ENCODE measurements at places on chromosomes 7 and 10.

DNA sequence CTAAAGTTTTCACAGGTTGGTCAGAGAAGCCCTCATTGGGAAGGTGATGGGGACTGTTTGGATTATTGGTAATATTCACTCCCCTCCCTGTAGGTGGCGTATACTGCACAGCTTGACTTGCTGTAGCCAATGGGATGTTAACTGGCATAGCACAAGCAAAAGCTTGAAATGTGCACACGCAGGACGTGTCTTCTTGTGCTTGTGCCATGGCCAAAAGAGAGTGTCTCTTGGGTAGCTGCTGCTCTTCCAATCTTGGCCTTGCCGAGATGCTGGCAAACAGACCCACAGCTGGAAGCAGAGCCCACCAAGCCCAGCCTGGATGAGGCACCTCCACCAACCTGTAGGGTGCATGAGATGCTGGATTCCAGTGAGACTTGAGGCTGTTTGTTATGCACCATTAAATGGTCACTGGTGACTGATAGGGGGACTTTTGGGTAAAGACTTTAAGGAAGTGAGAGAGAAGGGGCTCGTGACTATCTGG lies 266.0 kb downstream of the GRID1 start:
- DNase-seq = peak; percentile 4

DNA sequence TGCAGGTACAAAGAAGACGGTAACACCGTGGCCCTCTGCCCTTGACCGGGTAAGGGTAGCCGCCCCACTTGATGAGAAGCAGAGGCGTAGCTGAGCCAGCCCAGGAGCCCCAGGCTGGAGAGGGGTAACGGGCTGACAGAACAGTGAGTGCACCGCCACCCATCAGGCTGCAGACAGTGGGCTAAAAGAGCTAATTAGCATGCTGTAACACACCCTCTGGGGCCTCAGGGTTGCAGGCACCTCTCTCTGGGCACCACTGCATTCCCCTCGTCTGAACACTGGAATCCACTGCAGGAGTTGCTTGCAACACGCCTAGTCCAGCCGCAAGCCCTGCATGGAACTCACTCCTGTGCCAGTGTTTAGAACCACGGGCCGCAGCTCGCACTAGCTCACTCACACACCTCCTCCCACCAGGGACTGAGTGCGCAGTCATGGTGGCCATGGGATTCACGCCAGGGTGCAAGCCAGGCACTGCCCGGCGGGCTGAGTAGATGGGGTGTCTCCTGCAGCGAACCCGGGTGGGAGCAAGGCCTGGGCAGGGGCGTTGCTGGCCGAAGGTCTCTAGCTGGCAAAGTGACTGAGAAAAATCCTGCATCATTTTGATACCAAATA lies 36.1 kb downstream of the AGMO start:
- no peak for DNase-seq

GRCh38 chr10:125428054-125428453 lies 254.9 kb downstream of the TEX36 start:
- no peak for DNase-seq

GRCh38 chr7:15086862-15087261 lies 184.3 kb upstream of the DGKB start:
- no peak for DNase-seq

GRCh38 chr10:130637089-130637676 lies 501.0 kb downstream of the GLRX3 start:
- DNase-seq = no peak

GRCh38 chr7:105583061-105583460 lies 1.8 kb upstream of the EFCAB10 start:
- DNase-seq = no peak

DNA sequence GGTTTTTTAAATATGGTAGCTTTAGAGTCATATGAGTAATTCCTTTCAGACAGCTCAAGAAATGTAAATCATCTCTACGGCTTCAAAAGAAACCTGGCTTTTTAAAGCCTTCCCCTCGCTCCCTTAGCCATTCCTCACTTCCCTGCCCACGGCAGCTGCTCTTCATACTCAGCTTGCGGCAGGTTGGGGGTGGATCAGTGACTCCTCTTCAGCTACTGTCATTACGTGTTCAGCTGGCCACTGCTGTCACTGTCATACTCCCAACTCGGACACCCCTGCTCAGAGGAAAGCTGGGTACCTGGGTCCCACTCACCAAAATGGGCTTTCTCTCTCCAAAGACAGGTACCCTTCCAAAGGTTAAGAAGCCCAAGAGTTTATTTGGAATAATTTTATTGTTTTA lies 6.6 kb downstream of the YWHAG start:
- DNase-seq = no peak

GRCh38 chr10:21976739-21977138 lies 26.8 kb downstream of the DNAJC1 start:
- DNase-seq = no peak

DNA sequence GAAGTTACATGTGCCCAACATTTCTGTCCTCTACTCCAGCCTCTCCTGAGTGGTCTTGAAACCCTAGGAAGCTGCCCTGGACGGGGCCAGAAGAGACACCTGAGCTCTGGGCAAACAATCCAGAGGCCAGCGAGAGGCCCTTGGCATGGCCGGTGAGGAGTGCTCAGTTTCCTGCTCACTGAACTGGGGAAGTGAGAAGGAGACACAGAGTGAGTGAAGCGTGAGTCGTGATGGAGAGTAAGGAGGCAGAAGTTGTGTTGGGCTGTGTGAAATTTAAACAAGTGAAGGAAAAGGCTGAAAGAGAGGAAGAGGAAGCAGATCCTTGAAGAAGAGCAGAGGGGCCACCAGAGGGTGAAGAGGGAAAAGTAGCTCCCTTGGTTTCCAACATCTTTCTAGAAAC lies 73.2 kb downstream of the WNT2 start:
- no peak for DNase-seq

DNA sequence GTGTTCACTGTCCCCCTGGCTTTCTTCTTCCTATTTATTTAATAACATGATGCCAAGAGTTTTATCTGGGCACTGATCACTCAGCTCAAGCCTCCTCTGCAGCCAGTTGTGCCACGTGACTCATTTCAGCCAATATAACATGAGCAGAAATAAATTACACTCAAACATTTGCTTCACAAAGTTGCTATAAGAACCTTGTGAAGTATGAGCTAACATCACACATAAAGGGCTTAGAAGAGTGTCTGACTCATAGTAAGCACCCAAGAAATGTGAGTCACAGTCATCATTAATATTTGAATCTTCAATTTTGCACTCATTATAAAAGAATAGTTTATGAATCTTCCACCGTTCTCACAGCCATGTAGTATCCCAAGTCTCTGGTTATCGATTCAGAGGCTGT lies 414.6 kb upstream of the NPVF start:
- no peak for DNase-seq

DNA sequence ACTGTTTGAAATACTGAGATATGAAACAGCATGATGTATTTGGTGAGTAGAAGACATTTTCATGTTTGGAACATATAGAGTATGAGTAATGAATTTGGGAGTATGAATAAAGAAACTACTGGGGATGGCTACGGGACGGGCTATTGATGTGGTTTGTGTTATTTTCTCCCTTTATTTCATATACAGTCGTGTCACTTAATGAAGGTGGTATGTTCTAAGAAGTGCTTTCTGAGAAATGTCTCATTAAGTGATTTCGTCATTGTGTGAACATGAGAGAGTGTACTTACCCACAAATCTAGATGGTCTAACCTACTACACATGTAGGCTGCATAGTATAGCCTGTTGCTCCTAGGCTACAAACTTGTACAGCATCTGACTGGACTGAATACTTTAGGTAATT lies 106.3 kb downstream of the CCNY start:
- no peak for DNase-seq

- no peak for DNase-seq
Observed at GRCh38 chr7:144110272-144110671, 889 bp downstream of the OR2A2 start.

DNA sequence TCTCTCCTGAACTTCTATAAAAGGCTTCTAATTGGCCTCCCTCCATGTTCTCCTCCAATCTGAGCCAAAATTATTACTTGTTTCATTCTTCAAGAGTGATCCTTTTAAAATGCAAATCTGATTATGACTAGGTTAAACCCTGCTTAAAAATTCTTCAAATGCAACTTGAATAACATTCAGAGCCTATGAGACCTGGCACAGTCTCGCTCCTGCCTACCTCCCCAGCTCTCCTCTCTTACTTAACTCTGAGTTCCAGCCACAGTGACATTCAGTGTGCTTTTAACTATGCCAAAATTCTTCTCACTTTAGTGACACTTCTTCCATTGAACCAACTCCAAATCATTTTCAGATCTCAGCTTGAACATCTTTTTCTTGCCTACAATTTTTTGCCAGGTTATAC lies 68.8 kb downstream of the TMEM168 start:
- no peak for DNase-seq

GRCh38 chr10:28558923-28559508 lies 26.1 kb downstream of the WAC start:
- DNase-seq = no peak

GRCh38 chr10:117504562-117504961 lies 38.0 kb upstream of the EMX2 start:
- no peak for DNase-seq

DNA sequence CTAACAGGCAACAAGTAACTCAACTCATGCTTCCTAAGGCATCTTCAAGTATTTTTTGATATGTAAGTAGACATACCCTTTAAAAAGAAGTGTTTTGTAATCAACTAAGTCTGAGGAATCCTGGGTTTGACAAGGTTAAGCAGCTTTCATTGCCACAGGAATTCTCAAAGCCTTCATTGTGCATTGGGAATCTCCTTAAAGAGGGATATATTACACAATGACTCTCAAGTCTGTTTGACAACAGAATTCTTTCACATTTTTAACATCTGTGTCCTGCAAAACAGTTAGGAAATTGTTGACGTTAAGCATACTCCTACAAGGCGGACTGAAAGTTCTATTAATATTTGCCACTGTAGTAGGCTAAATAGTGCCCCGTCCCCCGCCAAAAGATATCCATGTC lies 71.4 kb downstream of the SGMS1 start:
- no peak for DNase-seq

DNA sequence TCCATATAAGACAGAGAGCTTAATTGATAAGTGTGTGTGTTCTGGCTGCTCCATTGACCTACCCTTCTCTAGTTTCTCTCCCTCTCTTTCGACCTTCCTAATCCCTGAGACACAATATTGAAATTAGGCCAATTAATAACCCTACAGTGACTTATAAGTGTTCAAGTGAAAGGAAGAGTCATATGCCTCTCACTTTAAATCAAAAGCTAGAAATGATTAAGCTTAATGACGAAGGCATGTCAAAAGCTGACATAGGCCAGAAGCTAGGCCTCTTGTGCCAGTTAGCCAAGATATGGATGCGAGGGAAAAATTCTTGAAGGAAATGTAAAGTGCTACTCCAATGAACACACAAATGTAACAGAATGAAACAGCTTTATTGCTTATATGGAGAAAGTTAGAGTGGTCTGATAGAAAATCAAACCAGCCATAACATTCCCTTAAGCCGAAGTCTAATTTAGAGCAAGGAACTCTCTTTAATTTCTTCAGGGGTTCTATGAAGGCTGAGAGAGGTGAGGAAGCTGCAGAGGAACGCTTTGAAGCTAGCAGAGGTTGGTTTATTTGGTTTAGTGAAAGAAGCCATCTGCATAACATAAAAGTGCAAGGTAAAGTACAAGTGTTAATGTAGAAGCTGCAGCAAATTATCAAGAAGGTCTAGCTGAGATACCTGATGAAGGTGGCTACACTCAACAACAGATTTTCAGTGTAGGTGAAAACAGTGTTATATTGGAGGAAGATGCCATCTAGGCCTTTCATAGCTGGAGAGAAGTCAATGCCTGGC lies 53.8 kb downstream of the ST7 start:
- DNase-seq = no peak

DNA sequence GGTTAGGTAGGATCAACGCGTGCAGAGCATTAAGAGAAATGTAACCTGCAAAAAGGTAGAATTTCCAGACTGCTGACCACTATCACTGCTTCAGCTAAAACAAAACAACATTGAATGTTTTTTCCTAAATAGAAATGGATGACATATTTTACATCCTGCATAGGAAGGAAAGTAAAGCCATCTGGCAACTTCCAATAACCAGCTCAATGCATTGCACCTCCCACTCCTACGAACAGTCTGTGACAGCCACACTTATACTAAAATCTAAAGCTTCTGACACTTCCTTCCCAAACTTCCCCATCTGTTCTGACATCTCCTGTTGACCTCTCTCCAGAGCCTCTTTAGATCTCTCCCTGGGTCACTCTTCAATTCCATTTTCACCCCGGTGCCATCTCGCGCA lies 47.1 kb downstream of the NRCAM start:
- DNase-seq = no peak

DNA sequence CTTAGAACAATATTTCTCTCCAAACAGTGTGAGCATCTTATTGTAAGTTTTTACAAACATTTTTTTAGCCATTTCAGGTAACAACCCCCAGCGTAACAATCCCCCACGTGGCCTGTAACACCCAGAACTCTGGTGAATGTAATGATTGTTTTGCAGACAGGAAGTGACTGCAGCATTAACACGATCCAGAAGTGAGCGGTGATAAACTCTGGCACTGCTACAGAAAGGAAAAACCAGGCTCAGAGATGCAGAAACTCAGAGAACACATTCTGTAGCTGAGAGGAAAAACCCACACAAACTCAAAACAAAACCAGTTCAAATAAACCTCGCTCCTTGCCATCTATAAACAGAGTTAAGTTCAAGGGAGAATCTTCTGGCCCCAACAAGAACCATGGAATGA lies 285.7 kb downstream of the FGFR2 start:
- no peak for DNase-seq
